ENCODE measurements at places on chromosomes 5 and 9.

DNA sequence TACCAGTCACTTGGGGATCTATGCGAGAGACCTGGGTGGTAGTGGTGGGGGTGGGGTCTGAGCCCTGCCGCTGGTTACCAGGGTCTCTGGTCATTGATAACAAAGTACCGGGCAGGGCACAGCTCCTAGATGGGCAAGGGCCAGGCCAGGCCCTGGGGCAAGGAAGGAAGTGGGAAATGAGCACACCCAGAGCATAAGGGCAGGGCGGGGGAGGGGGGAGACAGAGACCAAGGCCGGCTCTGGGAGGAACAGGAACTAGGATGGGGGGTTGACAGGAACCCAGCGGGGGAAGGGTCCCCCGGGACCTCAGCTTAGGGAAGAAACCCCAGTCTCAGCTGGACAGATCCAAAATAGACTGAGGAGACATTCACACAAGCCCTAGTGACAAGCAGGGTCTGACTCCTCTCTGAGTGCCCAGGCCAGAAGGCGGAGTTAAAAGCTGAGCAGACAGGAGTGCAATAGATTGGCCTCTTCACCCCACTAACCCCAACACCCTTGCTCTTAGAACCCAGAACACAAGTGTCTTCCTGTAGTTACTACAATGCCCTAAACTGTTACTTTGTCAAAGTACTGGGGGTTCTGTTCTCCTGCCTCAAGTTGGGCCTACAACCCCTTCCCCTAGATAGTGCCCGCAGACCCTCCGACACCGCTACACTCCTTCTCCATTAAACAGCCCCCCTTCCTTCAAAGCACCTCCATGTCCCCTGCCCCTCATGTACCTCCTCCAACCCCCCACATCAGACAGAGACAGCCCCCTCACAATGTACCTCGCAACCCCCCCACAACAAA, 628 bp downstream of the ATOSB start:
- DNase-seq: no peak

- DNase-seq: peak; percentile 57
Measured at GRCh38 chr5:181217111-181217802, 5.8 kb upstream of the TRIM41 start.

- DNase-seq: no peak
Measured at GRCh38 chr5:20307391-20307790, 319.4 kb upstream of the CDH18 start.

- no peak for DNase-seq
Measured at GRCh38 chr9:137619240-137620047, 639 bp downstream of the EHMT1 start.

GRCh38 chr5:91219803-91220371, 163.2 kb downstream of the ARRDC3 start:
- peak; percentile 18 for DNase-seq

GRCh38 chr9:70020991-70021571, 22.6 kb upstream of the MAMDC2 start:
- DNase-seq: no peak

GRCh38 chr5:86118542-86118941, 499.2 kb upstream of the COX7C start:
- no peak for DNase-seq

DNA sequence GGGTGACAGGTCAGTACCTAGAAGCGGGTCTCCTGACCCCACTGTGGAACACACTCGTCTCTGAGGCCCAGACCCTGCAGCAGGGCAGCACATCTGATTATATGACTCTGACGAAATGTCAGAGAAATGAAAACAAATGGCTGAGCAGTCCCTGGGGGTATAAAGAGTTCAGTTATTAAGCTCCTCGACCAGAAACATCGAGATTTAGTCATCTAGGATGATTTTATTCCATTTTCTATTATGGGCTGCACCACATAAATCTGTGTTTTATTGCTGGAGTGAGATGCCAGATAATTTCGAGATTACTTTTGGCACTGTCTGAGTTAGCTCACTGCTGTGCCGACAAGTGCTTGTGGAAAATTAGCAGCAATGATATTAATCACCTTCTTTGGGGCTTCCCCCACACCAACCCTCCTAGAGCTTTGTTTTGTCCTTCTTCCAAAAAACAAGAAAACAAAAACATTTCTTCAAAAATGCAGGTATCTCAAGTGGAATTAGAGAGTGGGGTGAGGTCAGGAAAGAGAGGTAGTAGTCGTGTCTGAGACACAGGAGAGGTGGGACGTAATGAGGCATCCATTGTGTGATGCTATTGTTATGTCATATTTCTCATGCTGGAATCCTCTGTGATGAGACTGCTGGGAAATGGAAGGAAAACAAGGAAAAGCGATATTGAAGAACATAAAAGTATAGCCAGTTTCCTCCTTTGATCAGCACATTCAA, 495.5 kb downstream of the DMAC1 start:
- DNase-seq: no peak

- no peak for DNase-seq
Measured at GRCh38 chr9:112355427-112355897, 22.0 kb upstream of the PTBP3 start.

DNA sequence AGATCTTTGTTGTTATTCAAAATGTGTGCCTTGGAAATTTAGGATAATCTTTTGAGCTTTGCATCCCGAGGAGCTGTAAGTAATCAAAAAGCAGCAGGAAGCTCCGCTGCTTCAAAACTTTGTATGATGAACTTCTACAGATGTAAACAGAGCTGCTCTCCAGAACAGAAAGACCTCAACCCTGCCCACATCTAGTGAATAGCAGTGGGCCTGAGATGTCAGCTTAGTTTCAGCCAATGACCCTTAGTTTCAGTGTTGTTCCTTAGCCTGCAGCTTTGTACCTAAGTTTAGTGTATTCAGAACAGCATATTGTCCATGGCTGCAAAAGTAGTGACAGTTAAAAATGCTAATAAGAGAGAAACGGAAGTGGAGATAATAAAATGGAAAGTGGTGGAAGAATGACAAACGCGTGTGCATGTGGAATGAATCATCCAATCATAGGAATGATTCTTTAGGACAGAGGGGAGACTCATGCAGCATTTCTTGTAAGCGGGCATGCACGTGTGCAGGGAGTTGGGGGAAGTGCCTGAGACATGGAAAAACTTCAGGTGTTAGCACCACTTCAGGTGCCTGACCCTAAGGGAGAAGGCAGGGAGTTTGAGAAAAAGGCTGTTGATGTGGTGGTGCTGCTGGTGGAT, 24.9 kb downstream of the SNX24 start:
- no peak for DNase-seq

DNA sequence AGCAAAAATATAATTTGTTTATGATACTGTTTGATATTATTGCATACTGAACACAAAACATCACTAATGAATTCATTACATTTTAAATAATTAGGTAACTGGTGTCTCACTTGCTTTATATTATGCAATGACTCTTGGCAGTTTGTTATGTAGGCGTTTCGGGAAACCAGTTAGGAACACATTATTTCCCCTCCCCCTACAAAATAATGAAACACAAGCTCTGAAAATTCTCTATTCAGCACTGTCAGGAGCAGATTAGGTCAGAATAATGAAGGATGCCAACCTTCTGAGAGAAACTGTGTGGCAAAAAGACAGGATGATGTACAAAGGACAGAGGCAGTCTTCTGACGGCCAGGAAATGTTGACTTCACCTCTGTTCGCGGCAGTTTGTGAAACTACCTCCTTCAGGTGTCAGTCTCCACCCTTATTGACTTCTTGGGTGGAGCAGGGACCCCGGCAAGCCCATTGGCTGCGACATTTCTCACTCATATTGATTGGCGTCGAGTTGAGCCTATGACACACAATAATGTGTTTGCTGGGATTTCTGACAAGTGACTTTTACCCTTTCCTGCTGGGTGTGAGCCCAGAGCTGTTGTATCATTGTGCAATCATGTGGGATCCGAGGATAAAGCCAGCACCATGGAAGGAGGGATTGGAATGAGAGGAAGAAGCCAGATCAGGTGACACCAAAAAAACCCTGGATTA, 33.9 kb downstream of the SH3PXD2B start:
- no peak for DNase-seq

DNA sequence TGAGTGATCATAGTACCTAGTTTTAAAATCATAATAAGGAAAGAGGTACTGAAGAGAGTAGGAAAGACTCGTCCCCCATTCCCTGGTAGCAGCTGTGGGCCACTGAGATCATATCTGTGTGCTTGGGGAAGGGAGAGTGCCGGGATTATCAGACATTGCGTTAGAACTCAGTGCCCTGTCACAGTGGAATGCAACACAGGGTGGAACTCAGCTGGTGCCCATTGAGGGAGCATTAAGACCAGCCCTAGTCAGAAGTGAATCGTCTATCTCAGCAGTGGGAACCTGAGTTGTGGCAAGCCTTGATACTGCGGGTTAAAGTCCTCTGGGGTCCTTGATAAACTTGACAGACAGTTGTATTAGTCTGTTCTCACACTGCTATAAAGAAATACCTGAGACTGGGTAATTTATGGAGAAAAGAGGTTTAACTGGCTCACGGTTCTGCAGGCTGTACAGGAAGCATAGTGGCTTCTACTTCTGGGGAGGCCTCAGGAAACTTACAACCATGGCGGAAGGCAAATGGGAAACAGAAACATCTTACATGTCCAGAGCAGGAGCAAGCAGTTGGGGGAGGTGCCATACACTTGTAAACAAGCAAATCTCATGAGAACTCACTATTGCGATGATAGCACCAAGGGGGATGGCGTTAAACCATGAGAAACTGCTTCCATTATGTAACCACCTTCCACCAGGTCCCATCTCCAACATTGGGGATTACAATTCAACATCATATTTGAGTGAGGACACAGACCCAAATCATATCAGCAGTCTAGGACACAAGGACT, 33.1 kb downstream of the NDUFAF2 start:
- DNase-seq: no peak

GRCh38 chr5:94440015-94440414, 178.4 kb downstream of the KIAA0825 start:
- no peak for DNase-seq

DNA sequence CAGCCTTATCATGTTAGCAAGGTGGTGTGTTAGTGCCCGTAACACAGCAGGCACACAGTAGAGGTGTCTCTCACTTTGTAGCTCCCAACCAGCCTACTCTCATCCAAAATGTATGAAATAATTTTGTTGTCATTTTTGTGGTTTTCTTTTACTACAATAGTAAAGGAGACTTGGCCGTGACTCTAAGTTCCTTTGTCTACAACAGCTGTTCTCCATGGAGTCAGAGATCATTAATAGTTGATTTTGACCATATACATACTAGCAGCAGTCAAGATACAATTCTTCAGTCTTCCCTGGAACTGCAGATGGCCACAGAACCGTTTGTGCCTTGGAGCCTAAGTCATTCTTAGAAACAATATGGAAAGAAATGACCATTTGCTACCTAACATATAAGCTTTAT, 567.1 kb downstream of the TLR4 start:
- no peak for DNase-seq

DNA sequence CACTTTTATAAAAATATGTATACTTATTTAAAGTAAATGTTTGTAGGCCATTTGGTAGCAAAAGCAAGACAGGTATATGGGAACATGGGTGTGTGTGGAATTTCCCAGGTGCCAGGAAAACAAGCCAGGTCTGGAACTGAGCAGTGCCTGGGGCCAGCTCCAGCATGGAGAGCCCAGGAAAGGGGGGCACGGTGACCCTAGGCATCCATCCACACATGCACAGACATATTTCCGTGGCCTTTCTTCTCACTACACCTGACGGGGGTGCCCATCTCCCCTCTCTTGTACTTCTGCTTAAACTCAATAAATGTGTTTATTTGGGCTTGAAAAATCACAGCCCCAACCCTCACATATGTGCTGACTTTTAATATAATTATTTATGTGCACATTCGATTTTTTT, 31.2 kb upstream of the CXCL14 start:
- DNase-seq: no peak

GRCh38 chr9:132150256-132150655, 11.6 kb upstream of the NTNG2 start:
- no peak for DNase-seq

GRCh38 chr9:137217276-137218211, 4.5 kb downstream of the RNF208 start:
- DNase-seq: no peak

DNA sequence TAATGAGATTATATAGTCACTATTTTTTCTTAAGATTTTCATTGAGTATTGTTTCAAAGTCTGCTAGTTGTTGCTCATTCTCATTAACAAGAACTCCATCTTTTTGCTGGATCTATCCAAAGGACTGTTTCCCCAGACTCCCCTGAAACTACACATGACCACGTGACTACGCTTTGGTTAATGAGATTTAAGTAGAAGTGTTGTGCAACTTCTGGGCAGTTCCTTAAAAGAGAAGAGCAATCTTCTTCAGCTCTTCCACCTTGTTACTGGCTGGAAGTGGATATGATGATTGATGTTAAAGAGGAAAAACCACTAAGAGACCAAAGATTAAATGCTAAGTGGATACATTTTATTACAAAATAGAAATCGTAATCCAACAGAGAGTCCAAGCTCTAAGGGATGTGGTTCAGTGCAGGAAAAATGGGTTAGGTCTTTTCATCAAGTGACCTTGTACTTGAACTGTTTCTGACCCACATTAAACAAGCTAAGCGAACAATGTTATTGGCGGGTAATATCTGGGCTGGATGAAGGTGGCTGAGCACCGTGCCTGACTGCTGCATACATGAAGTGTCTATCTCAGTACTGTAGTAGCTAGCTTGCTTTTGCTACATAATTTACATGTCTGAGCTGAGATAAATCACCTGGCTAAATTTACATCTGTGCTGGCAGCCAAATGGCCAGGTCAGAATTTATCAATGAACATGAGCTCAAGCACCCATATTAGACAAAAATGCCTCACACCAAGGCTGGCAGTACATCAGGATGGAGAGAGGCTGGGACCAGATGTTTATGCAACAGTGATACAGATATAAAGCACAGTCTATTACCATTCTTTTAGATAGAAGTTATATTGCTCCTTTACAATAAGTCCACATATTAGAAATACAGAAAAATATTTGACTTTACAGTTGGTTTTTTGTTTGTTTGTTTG, 7.5 kb upstream of the CTNNAL1 start:
- DNase-seq: no peak

- DNase-seq: no peak
Measured at GRCh38 chr5:149641600-149641999, 60.3 kb downstream of the ARHGEF37 start.

- DNase-seq: no peak
Measured at GRCh38 chr5:160213537-160213936, 15.8 kb upstream of the FABP6 start.

DNA sequence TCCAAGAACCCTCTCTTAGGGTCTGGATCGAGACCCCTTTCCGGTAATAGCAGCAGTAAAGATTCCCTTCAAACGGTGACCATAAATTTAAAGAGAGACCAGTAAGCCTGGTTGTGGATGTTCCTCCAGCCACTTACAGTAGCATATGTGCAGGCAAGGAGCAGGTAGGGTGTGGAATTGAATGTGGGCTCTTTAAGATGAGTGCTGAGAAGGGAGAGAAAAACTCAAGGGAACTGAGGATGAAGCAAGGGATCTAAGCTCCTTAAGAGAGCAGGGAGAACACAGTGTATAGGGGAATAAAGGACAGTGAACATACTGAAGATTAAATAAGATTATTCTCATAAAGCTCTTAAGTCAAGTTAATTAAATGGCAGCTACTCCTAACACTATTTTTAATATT, 51.3 kb downstream of the DPYSL3 start:
- DNase-seq: no peak

- DNase-seq: no peak
Measured at GRCh38 chr5:78893940-78894677, 91.0 kb downstream of the ARSB start.

Data from activated CD4-positive, alpha-beta T cell treated with anti-CD3 and anti-CD28 coated beads, Interleukin-2, amount 50 U/mL, for 4 hours (primary cell).